ENCODE measurements at places on chromosomes 7 and 10.
A peak's percentile ranks its signal among the peaks of the same experiment; 100 is the strongest.

DNA sequence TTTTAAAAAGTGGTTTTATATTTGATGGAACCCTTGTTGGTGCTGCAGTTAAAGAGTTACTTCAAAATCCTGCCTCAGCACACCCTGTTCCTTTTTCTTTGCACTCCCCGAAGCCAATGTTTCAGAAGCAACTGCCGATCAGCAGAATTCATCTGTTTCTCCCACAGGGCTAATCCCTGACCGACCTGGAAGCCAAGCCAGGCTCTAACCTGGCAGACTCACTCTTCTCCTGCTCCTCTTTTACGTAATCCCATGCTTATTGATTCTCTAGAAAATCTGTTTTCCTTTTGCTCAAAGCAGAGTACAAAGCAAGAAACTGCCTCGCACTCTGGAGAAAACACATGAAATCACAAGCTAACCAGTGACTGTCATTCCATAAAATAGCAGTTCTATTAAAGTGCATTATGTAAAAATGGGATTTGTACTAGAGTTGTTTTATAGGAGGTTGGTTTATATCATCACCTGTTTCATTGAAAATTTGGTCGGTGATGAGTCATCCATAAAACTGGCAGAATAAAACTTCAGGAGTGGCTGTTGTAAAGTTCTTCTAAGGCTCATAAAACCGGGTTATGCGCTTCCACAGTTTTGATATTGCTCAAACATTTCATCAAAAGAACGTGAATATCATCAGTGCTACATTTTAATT, 99.9 kb downstream of the CNTNAP2 start:
- no peak for DNase-seq

DNA sequence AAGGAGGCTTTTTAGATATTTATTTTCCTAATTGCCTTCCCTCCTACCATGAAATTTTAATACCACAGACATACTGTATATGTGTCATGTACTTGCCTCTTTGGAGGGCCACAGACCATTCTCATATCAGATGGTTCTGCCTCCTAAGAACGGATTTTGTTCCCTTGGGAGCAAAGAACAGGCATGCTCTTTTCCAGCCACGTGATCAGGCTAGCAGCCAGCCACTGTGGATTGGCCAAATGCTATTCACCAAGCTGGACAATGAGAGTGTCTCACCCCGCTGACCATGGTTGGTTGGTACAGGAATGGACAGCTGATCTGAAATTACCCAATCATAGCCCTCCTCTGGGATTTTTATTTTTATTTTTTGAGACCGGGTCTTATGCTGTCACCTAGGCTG, 21.5 kb upstream of the CRHR2 start:
- DNase-seq = no peak

DNA sequence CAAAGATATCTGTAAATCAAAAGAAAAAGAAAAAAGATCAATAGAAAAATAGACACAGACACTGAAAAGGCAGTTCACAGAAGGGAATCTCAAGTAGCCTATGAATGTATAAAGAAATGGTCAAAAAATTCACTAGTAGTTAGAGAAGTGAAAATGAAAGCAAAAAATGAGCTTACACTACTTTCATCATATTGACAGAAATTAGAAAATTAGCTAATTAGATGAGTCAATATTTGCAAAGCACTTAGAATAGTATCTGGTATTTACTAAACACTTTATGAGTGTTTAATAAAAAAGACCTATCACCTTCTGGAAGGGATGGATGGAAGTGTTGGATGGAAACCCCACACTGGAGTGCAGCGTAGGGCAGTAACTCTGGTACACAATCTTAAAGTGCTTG, 1.7 kb upstream of the CFAP58 start:
- DNase-seq = no peak

- no peak for DNase-seq
These were observed 6.9 kb downstream of the CYCS start for GRCh38 chr7:25118048-25118753.

DNA sequence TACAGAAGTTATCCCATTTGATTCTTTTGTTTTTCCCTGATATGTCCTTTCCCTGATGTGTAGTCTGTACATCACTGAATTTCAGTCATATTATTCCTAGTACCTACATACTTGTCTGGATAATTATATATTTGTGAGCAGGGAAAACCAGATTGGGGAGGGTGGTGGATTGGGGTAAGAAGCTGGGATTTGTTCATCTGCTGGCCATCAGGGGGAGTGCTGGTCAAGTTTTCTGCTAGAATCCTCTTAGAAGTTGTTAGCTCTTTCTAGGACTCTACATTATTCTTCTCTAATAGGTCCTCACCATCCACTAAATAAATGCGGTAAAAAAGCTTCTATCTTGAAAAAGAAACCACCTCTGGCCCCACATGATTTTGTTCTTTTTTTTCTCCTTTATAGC, 232.7 kb upstream of the TAC1 start:
- DNase-seq = peak; percentile 4
